CD4-positive, alpha-beta T cell treated with Interleukin-4 for 1 hour (primary cell): ENCODE measurements at places on chromosomes 1 and 21.

GRCh38 chr1:52907812-52908153, 13.8 kb downstream of the ECHDC2 start:
- DNase-seq, result no peak

GRCh38 chr1:40849801-40850592, 12.2 kb downstream of the CITED4 start:
- peak; percentile 80 for DNase-seq

- DNase-seq, result no peak
These were observed 46.8 kb upstream of the EDEM3 start for GRCh38 chr1:184801503-184801902.

DNA sequence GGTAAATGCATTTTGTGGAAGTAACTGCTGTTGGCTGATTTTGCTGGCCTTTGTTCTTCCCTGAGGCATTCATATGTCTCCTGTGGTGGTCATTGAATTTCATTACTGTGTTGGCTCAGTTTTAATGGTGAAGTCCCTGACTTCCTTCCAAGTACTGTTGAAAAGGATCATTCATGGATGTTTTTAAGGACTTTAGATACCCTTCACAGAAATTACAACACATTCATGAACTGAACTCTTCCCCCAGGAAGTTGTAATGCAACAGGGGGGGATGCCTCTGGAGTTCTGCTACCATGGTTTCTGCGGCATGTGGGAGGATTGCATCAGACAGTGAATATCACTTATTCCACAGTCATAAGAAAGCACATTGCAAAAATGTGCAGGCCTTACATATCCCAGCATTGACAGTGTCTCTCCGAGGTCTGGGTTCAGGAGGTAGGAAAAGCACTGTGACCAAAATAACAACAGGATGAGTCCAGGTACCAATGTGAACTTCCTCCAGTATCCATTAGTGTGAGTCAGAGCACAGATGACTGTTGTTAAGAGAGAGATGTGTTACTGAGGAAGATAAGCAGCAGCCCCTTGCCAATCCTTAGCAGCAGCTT, 2.1 kb upstream of the RAB3GAP2 start:
- no peak for DNase-seq

DNA sequence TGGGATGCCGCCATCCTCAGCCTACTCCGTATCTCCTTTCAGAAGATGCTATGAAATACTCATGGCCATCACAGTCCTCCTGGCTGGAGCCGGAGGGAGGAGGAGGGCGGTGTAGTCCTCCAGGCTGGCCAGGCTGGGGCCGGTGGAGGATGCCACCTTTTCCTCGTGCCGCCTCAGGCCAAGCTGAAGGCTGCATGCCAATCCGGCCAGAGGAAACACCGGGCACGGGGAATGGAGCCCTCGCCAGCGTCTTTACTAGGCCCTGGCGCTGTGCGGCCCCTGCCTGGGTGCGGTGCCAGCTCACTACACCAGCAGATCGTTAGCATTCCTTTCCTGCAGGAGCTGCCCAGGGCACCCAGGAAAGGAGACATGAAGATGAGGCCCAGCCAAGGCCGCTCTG, 70.1 kb downstream of the CASZ1 start:
- no peak for DNase-seq

GRCh38 chr1:52479076-52479475, 73.8 kb downstream of the TUT4 start:
- no peak for DNase-seq

DNA sequence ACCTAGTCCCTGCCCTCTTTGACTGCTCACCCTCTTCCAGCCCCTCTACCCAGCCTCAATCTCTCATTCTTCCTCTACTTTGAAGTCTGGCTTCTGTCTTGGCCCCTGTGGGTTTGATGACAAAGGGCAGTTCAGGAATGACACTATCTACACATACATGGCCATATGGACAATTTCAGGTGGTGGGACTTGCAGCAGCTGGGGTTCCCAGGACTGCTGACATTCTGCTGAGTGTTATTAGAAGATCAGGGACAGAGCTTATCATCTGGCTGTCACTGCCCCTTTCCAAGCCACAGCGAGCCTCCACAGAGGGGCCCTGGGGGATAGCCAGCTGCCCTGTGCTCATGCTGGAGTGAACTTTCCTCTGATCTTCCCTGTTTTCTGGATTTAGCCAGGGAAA, 97.4 kb upstream of the IPO9 start:
- no peak for DNase-seq

GRCh38 chr1:57208741-57209302, 215.0 kb downstream of the DAB1 start:
- DNase-seq, result no peak

GRCh38 chr1:47576758-47577115, 138.9 kb downstream of the FOXD2 start:
- no peak for DNase-seq

GRCh38 chr21:45698493-45699184, 55.1 kb downstream of the PCBP3 start:
- DNase-seq, result no peak

GRCh38 chr1:224434691-224435317, at the start of gene WDR26:
TSS of gene WDR26 (minus strand) at chr1:224434797.
- peak; percentile 87 for DNase-seq

DNA sequence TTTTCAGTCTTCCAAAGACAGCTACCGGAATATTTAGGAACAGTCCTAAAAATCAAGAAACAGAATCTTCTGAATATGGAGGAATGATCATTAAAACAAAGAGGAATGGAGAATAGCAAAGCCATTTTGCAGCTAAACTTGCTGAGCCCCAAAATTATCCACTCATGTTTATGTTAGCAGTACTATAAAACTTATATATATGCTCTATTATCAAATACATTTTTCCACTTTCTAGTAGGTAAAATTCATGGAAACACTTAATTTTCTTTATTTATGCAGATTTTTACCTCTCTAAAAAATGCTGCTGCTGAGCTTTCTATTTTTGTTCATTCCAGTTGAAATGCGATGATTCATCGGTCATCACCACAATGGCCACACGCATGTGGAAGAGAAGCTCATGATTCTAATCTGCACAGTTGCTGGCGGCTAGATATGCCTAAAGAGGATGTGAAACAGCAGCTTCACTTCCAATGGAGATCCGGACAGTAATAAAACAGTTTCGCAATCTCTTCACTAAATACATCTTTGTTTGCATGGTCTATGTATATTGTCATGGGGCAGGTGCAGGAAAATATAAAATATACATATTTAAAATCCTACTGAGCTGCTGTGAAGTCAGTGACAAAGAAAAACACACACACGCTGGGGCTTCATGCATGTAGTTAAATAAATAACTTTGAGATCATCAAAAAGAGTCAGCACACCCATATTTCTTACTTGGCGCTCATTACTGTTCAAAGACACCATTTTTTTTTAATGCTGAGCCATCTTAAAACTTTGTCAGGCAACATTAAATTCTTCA, 292.2 kb downstream of the SMYD3 start:
- peak; percentile 11 for DNase-seq

- DNase-seq, result no peak
These were observed 42.3 kb downstream of the DUSP10 start for GRCh38 chr1:221699577-221699976.

- DNase-seq, result no peak
These were observed 198.3 kb downstream of the LTN1 start for GRCh38 chr21:28794371-28794851.

DNA sequence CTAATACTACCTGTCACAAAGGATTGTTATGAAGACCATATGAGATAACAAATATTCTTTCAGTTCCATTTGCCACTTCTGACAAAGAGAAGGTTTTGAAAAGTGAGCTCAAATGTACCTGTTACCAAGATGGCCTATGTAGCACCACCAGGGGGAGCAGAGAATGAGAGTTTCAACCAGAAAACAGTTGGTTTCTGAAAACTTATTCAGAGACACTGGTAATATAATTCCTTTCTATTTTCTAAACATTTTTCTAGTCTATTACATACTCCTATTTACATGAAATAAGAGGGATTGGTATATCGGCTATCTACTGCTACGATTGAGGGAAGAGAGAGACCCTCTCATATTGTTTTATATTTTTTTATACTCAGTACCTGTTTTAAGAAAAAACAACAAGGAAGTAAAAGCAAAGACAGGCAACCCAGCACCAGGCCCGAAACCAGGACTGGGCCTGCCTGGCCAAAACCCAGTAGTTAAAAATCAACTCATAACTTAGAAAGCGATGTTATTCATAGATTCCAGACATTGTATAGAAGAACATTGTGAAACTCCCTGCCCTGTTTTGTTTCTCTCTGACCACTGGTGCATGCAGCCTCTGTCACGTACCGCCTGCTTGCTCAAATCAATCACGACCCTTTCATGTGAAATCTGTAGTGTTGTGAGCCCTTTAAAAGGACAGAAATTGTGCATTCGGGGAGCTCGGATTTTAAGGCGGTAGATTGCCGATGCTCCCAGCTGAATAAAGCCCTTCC, 48.3 kb downstream of the IL23R start:
- peak; percentile 43 for DNase-seq

DNA sequence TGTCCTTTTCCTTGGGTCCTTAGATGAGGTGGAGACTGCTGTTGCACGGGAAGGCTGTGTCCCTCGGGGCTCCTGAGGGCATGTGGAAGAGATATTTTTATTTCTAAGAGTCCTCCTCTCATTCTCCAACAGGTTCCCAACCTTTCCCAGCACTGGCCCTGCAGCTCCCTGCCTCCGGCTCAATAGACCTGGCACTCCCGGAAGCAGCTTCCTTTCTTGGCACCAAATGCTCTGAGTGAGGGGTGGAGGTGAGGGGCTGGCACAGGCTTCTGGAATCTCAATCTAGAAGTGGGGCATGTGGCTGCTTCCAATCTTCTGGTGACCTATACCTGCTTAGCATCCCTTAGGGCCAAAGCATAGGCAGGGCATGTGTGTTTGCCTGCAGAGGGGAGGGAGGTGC, 4.5 kb downstream of the ETV3L start:
- DNase-seq, result no peak

DNA sequence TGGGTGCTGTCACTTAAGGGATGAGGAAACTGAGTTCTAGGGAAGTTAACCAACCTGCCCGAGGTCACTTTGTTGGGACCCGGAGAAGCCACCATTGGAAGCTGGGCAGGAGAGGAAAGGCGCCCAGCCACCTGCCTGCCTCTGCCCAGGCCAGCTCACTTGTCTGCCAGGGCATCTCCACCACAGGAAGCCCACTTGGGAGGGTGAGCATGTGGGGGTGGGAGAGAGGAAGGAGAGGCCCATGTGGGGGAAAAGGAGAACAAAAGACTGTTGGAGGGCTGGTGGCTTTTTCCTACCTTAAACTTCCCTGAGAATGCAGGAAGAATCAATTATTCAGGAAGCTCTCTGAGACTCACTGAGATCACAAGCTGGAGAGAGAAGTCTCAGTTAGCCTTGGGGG, 43.8 kb upstream of the SELENON start:
- no peak for DNase-seq

GRCh38 chr1:167701510-167701909, 20.3 kb upstream of the MPZL1 start:
- no peak for DNase-seq

DNA sequence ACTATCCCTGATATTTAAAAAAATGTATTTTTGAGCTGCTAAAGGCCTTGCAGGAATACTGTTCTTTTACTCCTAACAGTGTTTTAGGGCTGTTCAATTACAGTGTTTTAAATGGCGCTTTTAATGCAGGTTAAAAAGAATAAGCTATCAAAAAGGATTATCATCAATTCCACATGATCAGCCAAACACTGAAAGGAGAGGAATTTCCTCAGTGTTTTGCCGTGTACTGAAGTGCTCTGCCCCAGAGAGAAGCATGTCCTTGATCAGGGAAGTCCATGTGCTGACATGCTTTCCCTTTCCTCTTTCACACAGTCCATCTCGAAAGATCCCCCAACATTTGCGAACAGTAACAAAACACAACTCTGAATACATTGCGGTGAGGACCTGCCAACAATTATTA, 3.3 kb downstream of the CFAP298 start:
- DNase-seq, result no peak

DNA sequence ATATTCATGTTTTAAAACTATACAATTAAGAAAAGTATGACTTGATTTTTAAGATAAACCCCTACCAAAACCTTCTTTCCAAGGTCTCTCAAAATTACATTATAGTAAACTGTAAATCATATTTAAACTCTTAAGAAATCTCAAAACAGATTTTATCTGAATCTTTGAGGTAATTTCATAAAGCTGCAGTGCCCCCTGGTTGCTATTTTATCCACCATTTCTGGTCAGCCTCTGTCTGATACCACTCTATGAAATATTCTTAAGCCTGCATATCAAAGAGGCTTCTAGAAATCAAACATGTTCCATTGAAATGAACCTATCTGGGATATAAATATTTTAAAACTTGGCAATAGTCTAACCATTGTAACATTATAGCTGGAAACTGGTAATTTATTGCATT, 317.3 kb downstream of the COL11A1 start:
- DNase-seq, result no peak

- DNase-seq, result peak; percentile 11
These were observed 14.7 kb upstream of the KCNE1 start for GRCh38 chr21:34526618-34527290.

- no peak for DNase-seq
These were observed at the start of gene HPCA for GRCh38 chr1:32886004-32886827. TSS of gene HPCA (plus strand) at chr1:32886491. CDS start at chr1:32888899, 2,408 bp downstream.

GRCh38 chr1:182181167-182181572, 119.7 kb upstream of the ZNF648 start:
- DNase-seq, result no peak

- no peak for DNase-seq
These were observed 20.0 kb upstream of the CPT2 start for GRCh38 chr1:53176452-53177208.

- DNase-seq, result peak; percentile 21
These were observed 1.2 kb upstream of the KIRREL1 start for GRCh38 chr1:157992031-157992832.

GRCh38 chr1:151779852-151780251, 10.4 kb downstream of the TDRKH start:
- no peak for DNase-seq

- DNase-seq, result no peak
These were observed 206.2 kb downstream of the SMYD3 start for GRCh38 chr1:246300626-246301549.
